ENCODE measurements at places on chromosomes 7 and 10.

DNA sequence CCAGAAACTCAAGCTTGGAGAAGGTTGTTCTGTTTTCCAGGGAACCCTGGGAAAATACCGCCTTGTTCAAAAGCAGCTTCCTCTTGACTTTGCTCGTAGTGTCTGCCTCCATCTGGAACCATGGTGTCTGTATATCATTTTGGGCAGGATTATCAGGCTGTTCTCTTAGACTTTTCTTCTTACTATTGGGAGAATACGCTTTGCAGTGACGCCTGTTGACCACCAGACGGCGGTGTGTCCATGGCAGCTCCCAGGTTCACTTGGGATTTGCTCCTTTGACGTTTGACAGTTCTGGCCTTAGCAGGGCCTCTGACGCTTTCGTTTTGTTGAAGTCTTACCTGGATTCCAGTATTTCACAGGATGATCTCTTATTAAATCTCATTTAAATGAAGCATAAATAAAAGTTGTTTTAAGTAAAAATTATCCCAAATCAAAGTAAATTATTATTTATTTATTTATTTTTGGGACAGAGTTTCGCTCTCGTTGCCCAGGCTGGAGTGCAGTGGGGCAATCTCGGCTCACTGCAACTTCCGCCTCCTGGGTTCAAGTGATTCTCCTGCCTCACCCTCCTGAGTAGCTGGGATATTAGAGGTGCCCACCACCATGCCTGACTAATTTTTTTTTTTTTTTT is 41.8 kb upstream of the GJD4 start:
- peak; percentile 88 for DNase-seq

GRCh38 chr10:44696496-44696895 is 214.6 kb upstream of the TMEM72 start:
- DNase-seq = no peak

DNA sequence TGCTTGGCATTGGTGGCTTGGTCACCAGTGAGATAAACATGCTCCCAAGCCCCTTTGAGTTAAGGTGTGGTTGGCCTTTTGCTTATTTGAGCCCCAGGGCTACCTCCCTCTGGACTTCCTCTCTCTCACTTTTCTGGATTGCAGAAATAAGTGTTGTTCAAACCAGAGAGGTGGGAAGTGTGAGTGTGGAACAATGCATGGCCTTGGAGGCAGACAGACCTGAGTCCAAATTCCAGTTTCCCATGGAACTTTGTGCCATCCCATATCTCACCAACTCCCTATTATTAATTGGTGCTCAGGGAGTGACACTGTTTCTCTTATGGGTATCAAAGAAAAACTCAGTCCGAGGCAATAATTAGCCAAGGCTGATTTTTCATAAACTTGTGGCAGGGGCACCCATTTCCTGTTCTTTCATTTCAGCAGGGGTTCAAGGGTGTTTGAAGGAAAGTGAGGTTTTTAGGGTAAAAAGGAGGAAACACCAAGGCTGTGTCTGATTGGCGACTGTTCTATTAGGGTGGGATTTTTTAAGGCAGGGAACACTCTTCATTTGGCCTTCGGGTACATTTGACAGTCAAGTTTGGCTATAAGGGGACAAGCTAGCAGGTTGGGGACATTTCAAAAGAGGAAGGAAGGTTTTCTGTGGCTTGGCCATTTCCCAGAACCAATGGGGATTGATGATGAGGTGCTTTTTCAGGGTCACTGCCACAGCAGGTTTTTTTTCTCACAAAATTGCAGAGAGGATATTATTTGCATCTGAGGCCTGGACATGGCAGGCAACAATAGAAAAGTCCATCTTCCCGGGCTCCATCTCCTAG is 148.8 kb upstream of the NPY start:
- no peak for DNase-seq

DNA sequence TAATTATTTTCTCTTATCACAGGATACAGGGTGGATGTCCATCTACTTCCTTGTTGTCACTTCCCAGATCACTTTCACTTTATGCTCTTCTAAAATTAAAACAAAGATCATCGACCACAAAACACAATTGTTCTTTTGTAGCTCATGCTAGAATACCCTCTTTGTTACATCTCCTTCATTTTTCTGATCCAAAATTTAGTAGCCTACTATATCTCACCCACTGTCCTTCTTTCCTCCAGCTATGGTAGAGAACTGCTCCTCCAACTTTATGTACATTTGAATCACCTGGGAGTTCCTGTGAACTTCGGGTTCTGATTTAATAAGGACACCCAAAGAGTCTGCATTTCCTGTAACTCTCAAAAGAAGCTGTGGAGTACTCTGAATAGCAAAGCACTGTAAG is 1.2 kb upstream of the AHR start:
- DNase-seq = no peak

- DNase-seq = peak; percentile 31
These were observed 193.1 kb downstream of the SORCS1 start for GRCh38 chr10:106971411-106971831.

GRCh38 chr10:10096898-10097297 is 920.8 kb upstream of the CELF2 start:
- DNase-seq = no peak

- peak; percentile 48 for DNase-seq
These were observed 30.4 kb downstream of the DDC start for GRCh38 chr7:50534690-50535290.

GRCh38 chr7:24717247-24717622 is 40.0 kb downstream of the GSDME start:
- DNase-seq = no peak

DNA sequence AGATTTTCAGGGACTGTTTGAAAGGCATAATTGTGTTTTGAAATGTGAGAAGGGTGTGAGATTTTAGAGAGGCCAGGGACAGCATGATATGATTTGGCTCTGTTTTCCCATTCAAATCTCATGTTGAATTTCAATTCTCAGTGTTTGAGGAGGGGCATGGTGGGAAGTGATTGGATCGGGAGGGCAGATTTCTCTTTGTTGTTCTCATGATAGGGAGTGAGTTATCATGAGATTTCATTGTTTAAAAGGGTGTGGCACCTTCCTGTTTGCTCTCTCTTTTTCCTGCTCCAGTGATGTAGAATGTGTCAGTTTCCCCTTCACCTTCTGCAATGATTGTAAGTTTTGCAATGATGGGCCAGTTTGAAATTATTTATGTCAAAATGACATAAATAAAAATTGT is 113.0 kb upstream of the PCDH15 start:
- DNase-seq = no peak

GRCh38 chr7:157003445-157003755 is 7.1 kb downstream of the MNX1 start:
- no peak for DNase-seq

- no peak for DNase-seq
These were observed 51.5 kb downstream of the MAD1L1 start for GRCh38 chr7:2181077-2181854.

GRCh38 chr10:28678687-28679457 is 1.6 kb downstream of the BAMBI start:
- DNase-seq = peak; percentile 54

DNA sequence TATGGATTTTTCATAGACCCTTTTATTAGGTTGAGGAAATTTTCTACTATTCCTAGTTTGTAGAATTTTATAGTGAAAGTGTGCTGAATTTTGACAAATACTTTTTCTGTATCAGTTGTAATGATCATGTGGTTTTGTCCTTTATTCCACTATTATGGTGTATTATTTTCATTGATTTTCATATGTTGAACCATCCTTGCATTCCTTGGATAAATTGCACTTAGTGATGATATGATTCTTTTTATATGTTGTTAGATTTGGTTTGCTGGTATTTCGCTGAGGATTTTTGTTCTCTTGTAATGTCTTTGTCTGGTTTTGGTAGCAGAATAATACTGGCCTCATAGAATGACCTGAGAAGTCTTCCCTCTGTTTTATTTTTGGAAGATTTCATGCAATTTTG is 140.6 kb upstream of the CDK6 start:
- no peak for DNase-seq

DNA sequence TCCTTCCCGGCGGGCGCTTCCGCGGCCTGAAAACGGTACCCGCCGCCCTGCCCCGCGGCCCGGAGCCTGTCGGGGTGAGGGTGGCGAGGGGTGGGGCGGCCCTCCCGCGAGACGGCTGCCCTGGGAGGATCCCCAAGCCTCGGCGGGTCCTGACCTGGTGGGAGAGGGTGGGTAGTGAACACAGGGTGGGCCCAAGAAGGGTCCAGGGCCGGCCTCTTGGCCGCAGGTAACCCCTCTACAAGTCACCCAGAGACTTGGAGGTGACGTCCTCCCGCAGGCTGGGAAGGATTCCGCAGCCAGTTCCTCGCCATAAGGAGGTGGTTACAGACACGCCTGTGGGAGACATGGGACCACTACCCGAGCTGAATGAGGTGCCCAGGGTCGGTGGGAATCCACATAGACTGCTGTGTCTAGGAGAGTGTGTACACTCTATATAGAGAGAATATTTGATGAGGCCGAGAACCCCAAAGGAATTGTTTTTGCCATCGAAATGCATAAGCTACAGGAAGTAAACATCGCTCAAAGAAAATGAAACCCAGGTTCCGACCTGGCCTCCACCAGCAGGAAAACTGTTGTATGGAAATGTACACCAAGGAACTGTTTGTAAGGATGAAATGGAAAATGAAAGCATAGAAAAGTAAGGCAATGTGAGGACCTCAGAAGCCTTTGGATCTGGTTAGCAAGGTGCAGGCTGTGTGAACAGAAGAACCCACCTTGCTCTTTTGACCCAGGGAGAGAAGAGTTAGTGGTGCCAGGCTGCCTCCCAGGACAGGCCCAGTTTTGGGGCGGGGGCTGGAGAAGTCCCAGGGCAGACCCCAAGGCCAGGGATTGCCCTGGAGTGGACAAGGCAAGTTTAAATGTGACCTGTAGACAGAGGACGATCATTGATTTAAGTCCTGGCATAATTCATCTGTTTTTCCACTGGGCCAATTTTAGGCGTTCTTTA is 659 bp downstream of the OPTN start:
- peak; percentile 7 for DNase-seq

DNA sequence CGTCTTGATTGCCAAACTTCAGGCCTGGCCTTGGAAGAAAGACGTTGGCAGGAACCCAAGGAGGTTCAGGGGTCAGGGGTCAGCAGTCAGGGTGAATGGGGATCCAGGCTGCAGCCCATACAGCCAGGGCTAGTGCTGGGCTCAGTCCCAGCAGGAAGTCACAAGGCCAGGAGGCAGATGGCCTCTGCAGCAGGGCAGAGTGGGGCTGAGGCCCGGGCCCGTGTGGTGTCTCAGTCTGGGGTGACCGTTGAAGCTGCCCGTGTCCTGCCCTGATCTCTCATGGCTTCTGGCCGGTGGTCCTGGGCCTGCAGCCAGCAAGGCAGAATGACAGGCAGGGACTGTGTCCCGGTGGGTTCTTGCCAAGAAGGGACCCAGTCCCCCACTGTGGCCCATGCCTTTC is 26.6 kb upstream of the PURB start:
- no peak for DNase-seq

DNA sequence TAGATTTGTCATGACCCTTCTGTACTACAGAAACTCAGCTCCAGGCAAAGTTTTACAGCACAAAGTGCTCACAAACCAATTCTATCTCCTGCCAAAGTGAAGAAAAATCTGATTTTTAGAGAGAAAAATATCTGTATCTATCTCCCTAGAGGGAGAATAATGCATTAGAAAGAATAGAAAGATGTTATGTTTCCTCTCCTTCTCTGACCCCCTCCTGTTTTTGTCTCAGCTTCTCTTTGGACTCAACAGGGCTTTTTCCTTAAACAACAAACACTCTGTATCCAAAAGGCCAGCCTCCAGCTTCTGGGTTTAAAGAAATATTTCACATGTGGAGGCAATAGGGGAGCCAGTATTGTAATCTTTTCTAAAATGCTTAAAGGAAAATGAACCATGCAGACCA is 627.4 kb downstream of the REEP3 start:
- no peak for DNase-seq

DNA sequence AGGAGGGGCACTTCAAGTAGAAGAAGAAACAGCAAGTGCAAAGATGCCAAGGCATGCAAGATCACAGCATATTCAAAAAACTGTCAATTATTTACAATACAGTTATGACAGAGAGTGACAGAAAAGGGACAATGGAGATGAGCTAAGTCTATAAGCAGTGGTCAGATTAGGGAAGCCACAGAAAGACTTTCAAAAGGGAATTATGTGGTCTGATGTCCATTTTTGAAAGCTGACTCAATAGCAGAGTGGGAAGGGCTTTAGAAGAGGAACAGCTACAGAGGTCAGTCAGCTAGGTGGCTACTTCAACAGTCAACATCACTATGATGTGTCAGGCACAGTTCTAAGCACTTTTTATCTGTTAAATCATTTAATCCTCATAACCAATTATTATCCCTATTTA is 45.2 kb upstream of the SPOCK2 start:
- DNase-seq = no peak

DNA sequence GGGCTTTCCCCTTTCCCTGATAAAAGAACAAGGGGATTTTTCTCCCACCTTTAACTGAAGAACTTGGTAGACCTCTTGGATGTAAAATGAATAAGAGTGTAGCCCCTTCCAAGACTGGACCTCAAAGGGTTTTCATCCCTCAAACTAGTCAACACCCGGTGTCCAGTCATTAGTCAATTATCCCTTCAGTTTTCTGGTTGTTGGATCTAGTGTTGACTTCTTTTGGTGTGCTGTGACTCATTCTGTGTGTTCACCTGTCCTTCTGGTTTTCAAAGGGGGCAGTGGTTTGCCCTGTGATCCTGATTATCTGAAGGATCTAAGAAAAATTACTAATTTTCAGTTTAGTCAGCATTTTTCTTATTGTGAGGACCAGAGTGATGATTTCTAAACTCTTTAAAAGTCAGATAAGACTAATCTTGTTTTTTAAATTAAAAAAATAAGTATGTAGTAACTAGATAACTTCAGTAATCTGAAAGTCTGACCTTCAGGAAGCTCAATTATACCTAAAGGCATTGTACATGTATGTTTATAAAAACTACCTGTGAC is 583.5 kb downstream of the CNTNAP2 start:
- DNase-seq = no peak

GRCh38 chr10:6669269-6669859 is 89.3 kb upstream of the PRKCQ start:
- peak; percentile 44 for DNase-seq

DNA sequence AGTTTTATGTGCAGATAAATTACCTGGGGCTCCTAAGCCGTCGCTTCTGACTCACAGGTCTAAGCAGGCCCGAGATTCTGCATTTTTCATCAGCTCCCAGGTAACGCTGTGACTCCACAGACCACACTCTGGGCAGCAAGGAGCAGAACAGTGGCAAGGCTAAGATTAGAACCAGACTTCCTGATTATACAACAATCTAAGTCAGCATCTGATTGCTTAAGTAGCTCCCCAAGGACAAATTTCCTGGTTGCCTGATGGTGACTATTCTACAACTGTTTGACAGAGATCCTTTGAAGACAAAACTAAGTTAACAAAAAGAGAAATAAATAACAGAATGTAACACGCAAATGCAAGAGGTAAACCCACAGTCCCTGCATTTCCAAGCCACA is 69.0 kb downstream of the CREB3L2 start:
- DNase-seq = no peak

- DNase-seq = no peak
These were observed 17.9 kb downstream of the ZFAND2A start for GRCh38 chr7:1142051-1142635.

- no peak for DNase-seq
These were observed 197.0 kb upstream of the AGK start for GRCh38 chr7:141354251-141354650.

- no peak for DNase-seq
These were observed 15.0 kb upstream of the BNIP3 start for GRCh38 chr10:131996466-131997365.

GRCh38 chr10:129662426-129662825 is 195.4 kb downstream of the MGMT start:
- peak; percentile 9 for DNase-seq

Data from NCI-H82 (cell line).